ENCODE measurements at places on chromosomes 1 and 21.

DNA sequence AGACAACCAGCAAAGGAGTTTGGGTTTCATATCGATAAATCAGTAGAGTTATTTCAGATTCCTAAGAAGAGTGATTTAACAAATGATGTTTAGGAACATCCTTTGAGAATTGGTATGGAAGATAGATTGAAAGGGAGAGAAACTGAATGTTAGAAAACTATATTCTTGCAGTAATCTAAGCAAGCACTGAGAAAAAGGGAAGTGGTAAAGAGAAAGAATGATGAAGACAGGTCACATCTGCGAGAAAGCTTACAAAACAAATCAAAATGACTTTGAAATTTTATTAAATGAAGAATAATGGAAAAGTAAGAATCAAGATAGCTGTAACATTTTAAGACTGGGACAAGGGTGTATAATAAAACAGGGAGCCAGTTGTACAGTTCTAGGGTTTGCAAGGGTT, 177.0 kb downstream of the HS2ST1 start:
- no peak for DNase-seq

DNA sequence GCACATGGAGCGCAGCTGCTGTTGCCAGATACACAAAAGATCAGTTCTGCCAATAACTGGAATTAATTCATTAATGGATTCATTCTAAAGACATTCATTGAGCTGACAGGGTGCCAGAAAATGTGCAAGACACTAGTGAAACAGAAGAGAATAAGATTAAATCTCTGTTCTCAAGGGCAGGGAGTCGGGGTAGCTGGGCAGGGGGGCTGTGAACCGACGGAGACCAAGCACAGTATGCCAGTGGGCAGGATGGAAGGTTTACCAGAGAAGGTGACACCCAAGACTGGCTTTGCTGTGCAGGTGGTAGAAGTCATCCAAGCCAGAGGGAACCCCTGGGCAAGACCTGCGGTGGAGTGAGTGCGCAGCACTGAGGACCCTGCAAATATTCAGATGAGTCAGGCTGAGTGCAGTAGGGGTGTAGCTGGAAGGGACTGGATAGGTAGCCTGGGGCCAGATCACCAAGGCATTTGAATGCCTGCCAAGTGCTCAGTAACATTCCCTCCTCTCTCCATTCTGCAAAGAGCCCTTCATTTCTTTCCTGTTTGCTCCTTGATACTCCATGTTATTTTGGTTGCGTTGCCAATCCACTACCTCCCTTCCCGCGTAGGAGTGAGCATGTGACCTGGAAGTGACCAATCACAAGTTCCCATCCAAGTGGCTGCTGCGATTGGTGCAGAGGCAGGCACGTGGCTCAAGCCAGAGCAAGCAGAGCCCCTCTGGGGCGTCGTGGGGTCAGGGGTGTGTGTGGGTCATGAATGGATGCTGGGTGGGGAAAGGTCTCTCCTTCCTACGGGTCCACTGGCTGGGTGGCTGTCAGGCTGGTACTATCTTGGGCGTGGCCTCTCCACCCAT, 413.1 kb downstream of the PTPRU start:
- DNase-seq: peak; percentile 61

GRCh38 chr21:44012474-44013379, 618 bp downstream of the TRAPPC10 start:
- peak; percentile 22 for DNase-seq

DNA sequence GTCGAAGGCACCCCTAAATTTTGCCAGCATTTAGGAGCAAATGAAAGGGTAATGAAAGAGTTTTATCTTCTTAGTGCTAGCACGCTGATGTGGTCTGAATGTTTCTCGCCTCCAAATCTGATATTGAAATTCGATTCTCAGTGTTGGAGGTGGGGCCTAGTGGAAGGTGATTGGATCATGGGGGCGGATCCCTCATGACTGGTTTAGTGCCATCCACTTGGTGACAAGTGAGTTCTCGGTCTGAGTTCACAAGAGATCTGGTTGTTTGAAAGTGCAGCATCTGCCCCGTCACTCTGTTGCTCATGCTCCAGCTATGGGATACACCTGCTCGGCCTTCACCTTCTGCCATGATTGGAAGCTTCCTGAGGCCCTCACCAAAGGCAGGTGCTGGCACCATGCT, 75.1 kb upstream of the ZBTB40 start:
- no peak for DNase-seq

- DNase-seq: no peak
Observed at GRCh38 chr1:12249181-12249580, 19.4 kb downstream of the VPS13D start.

- DNase-seq: no peak
Observed at GRCh38 chr1:69459244-69459643, 108.5 kb upstream of the LRRC7 start.

DNA sequence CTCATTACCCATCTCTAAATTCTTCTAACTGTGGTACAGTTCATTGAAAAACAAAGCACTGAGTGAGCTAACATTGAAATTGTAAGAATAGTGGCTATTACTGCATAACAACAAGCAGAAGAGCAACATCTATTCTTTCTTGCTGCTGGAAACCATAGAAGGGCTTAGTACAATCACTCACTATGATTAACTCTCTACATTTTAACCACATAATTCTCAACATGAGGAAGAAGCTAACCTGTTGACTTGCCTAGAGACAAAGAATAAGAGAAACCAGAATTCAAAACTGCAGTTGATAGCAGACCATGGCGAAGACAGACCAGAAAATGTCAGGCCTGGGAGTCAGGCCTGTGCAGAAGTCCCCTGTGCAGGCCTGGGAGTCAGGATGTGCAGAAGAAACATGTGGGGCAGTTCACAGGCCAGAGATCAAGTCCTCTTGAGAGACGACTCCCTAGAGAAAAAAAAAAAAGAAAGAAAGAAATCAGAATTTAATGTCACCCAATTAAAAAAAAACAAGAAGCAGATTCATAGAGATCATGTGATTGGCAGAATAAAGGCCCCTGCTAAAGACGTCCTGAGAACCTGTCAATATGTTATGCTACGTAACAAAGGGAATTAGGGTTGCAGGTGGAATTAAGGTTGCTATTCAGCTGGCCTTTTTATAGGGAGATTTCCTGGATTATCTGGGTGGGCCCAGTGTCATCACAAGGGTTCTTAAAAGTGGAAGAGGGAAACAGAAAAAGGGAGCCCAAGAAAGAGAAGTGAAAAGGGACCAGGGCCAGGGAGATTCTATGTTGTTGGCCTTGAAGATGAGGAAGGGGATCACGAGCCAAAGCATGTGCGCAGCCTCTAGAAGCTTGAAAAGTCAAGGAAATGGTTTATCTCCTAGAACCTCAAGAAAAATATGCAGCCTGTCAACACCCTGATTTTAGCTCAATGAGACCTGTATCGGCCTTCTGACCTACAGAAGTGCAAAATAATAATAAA, 94.9 kb downstream of the MRPL39 start:
- no peak for DNase-seq

DNA sequence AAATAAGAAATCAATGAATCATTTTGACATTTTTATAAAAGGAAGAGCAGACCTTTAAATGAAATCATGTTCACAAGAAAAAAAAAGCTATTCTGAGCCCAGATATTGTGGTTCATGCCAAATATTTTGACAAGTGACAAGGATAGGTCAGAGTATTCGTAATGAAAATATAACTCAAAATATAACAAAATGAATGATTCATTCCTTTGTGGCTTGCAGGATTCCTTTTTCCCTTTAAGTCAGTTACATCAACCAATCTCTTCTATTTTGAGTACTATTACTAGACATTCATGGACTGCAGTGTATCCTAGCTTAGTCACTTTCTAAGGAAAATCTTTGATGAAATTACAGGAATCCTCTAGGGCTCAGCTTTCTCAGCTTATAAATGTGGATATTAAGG, 188.7 kb downstream of the COL11A1 start:
- peak; percentile 61 for DNase-seq

DNA sequence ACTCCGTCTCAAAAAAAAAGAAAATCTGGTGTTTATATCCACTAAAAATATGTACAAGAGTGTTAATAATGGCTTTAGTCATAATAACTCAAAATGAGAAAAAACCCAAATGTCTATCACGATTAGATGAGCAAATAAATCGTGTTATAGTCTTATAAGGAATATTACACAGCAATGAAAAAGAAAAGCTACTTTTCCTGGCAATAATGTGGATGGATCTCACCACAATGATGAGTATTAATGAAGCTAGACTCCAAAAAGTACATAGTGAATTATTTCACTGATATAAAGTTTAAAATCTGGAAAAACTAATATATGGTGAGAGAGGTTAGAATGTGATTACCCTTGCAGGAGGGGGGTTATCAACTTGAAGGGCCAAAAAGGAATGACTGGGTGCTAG, 9.7 kb downstream of the CD244 start:
- DNase-seq: no peak

GRCh38 chr1:11456965-11457364, 22.0 kb upstream of the DISP3 start:
- DNase-seq: no peak
